ENCODE measurements at places on chromosomes 6 and 20.

- no peak for DNase-seq
Measured at GRCh38 chr6:157527471-157527907, 146.5 kb downstream of the ZDHHC14 start.

- DNase-seq, result no peak
Measured at GRCh38 chr6:97026298-97026697, 101.8 kb downstream of the KLHL32 start.

DNA sequence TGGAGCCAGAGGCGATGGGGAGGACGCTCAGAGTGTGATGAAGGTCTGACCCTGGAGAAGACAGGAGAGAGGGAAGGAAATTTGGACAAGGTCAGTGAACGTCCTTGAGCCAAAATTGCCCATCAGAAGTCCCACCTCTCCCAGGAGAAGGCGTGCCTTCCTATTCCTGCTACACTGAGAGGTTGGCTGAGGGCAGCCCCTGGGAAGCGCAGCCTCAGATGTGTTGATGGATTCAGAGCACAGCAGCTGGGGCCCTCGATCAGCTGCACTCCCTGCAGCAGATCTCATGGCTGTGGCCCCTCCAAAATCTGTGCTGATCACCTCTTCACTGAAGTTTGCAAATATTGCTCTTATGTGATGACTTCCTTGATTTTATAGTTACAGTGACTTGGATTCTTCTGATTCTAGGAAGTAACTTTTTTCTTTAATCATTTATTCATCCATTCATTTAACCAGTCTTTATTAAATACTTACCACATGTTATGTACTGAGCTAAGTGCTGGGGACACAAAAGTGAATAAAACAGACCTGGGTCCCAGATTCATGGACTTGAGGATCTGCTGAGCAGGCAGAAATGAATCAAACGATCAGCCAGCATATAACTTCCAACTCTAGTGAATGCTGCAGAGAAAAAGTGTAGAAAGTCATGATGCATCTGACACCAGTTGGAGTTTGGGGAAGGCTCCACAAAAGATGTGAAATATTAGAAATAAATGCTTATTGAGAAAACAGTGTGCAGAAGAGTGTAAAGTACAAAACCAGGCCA, 69.6 kb upstream of the ARMC2 start:
- DNase-seq, result no peak

GRCh38 chr6:137734005-137734874, 132.8 kb upstream of the TNFAIP3 start:
- no peak for DNase-seq

- peak; percentile 90 for DNase-seq
Measured at GRCh38 chr6:33692760-33693158, 18.7 kb downstream of the UQCC2 start.

GRCh38 chr6:143003676-143004075, 57.0 kb upstream of the AIG1 start:
- DNase-seq, result no peak

GRCh38 chr6:19925533-19925932, 88.4 kb downstream of the ID4 start:
- DNase-seq, result no peak

DNA sequence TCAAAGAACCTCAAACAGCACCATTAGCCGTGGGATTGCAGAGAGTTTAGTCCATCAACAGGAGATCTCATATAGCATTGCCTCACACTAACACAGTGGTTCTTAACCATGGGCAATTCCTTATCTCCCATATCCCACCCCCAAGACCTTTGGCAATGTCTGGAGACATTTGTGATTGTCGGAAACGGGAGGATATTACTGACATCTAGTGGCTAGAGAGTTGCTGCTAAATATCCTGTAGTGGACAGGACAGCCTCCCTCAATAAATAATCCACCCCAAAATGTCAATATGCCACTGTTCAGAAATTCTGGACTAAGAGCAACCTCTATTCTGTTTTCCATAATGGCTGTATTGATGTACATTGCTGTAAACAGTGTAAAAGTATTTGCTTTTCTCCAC, 210.1 kb upstream of the CCN2 start:
- no peak for DNase-seq

DNA sequence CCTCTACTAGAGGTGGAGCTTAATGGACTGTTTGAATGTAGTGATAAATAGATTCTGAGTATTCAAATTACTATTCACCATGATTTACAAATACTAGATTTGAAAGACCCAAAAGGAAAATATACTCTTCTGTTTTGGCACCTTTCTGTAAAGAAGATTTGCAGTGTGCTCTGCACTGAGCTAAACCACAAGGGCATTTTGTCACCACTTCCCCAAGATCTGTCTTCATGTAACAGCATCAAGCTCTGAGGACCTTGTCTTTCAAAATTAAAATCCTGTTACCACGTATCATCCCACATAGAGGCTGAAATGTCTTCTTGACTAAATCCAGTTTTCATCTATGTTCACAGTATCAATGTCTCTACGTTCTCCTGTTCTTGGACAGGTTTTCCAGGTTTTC, 3.3 kb upstream of the PGK2 start:
- no peak for DNase-seq

GRCh38 chr20:3313683-3314065, 74.7 kb upstream of the SLC4A11 start:
- DNase-seq, result no peak

- no peak for DNase-seq
Measured at GRCh38 chr6:125749865-125750691, 646 bp downstream of the HEY2 start.

GRCh38 chr6:56528412-56528841, 114.3 kb downstream of the DST start:
- no peak for DNase-seq

DNA sequence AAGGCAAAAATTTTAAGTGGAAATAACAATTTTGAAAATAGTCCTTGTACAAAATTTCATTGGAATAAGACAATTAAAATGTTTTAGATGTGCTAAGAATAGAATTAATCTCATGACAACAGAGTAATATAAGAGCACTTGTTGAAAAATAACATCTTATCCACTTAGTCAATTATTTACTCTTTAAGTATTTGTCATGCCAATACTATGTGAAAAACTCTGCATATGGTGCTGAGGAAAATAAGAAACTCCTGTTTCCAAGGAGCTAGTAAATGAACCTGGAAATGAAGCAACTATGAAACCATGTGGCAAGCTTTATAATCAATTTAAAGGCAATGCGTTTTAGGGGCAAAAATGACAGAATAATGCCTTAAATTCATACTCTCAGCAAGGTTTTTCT, 42.7 kb upstream of the HCRTR2 start:
- no peak for DNase-seq

GRCh38 chr6:48713612-48714011, 602.6 kb upstream of the PTCHD4 start:
- DNase-seq, result no peak

GRCh38 chr6:15284743-15285142, 38.9 kb downstream of the JARID2 start:
- no peak for DNase-seq

DNA sequence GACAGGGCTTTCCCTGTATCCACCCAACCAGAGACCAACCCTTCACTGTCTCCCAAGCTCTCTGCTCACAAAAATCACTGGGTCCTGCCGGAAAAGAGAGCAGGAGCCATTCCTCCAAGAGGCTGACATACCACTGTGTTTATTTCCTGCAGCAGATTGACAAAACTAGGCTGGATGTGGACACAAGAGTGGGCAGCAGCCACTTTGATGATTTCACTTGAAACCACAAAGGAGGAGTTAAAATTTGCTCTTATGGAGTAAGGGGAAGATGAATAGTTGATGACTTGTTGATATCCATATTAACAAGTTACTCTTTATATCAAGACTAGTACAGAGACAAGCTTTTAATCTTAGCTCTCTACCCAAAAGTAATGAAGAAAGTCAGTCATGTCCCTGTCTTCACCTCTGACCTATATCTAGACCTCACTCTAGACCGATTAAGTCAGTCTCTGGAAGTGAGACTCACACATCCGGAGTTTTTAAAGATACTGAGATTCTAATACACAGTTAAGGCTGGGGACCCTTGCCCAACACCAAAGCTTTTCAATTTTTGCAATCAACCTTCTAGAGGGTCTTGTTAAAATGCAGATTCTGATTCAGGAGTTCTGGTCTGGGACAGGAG, 73.8 kb downstream of the SCML4 start:
- no peak for DNase-seq

- DNase-seq, result no peak
Measured at GRCh38 chr6:146423452-146423851, 120.2 kb upstream of the RAB32 start.

GRCh38 chr6:24583463-24584381, 62.3 kb downstream of the KIAA0319 start:
- DNase-seq, result peak; percentile 78

- DNase-seq, result no peak
Measured at GRCh38 chr6:37826188-37826587, 6.7 kb downstream of the ZFAND3 start.

GRCh38 chr20:53826597-53827291, 233.1 kb upstream of the ZNF217 start:
- no peak for DNase-seq

DNA sequence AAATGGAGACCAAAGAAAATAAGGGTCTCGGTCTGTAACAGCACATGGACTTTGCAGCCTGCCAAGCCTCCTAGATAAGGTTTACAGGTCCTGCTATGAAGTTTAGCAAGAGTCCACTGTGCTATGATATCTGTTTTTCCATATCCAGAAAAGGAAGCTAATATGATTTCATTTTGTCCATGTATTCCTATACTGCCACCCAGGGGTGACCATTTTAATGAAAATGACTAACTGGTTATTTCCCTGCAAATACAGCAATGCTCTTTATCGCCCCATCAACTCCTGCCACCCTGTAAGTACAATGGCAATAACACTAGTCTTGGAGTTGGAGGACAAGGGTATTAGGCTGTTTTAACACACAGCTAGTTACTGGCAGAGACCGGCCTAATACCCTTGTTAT, 115.2 kb upstream of the GLP1R start:
- DNase-seq, result no peak

DNA sequence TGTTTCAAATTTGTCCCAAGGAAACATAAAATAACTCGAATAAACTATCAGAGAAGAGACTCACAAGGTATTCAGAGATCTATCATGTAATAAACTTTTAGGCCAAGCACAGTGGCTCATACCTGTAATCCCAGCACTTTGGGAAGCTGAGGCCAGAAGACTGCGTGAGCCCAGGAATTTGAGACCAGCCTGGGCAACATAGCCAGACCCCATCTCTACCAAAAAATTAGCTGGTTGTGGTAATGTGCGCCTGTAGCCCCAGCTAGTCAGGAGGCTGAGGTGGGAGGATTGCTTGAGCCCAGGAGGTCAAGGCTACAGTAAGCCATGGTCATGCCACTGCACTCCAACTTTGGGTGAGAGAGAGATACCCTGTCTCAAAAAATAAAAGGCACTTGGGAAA, 79.2 kb upstream of the GCM1 start:
- no peak for DNase-seq

GRCh38 chr20:18724077-18724476, 89.5 kb upstream of the SCP2D1 start:
- DNase-seq, result no peak

GRCh38 chr6:9702914-9703313, 712.0 kb downstream of the TFAP2A start:
- no peak for DNase-seq

- no peak for DNase-seq
Measured at GRCh38 chr6:226516-227073, 65.7 kb upstream of the DUSP22 start.

- DNase-seq, result no peak
Measured at GRCh38 chr6:2560917-2561698, 189.6 kb downstream of the MYLK4 start.

GRCh38 chr20:37749620-37750403, 56.0 kb downstream of the CTNNBL1 start:
- no peak for DNase-seq

DNA sequence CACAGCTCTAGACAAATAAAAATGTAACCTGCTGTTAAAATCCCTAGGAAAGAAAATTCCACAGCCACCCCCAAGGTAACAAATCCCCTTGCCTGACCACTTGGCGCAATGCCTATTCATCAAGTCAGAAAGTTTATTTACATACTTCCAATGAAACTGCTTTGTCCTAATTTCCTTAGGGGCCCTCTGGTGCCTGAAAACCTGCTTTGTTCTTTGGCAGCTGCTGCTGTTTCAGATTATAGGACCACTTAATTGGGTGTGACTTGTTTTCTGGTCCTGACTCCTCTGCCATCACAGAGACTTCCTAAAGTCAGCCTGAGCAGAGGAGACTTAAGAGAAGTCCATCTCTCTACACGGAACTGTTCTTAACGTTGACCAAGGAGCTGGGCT, 323.6 kb downstream of the UBE3D start:
- no peak for DNase-seq

GRCh38 chr20:49323622-49324238, 45.9 kb upstream of the ZNFX1 start:
- no peak for DNase-seq

- DNase-seq, result no peak
Measured at GRCh38 chr20:14355791-14356190, 18.4 kb upstream of the FLRT3 start.

DNA sequence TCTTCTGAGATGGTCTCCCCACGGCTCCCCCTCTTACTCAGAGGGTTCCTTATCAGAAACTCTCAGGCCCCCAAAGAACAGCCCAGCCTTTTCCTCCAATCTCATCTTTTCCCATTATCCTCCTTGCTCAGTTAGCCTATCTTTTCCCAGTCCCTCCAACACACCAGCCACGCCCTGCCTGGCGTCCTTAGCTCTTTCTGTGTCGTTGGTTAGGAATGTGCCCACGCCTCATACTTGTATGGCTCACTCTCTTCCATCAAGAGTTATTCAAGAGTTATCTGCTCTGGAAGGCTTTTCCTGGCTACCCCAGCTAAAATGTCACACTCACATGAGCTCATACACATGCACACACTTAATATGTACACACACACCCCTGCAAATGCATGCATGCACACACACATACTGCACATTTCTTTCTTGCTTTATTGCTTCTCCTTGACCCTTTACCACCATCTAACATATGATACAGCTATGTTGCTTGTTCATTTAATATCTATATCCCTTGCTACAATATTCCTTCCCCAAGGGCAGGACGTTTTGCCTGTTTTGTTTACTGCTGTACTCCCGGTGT, 37.6 kb downstream of the SLC2A10 start:
- DNase-seq, result no peak

DNA sequence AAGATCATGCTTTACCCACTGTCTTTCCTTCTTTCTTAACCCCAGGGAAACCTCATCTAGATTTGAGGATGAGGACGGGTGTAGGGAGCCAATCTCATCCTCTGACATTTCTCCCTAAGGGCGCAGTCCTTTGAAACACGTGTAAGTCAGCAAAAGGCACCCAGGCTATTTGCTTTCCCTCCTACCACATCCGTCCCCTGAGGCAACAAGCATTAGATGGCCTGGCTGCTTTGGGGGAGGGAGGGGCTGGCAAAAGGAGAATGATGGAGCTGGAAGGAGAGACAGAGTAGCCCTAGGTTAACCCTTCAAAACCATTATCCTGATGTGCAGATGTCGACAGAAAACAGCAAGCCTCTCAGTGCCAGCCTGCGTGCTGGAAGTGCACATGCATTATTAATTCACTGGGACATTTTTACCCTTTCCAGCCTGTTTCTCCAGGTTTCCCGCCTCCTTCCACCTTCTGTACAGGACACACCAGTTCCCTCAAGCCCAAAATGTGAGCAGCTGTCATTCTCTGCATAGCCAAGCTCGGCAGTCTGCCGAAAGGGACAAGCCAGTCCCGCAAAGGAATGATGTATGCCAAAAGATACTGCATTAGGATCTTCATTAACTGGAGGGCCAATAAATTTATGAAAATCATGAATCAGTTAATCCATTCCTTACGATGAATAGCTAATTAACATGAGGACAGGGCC, 547.2 kb downstream of the CD83 start:
- DNase-seq, result no peak

- no peak for DNase-seq
Measured at GRCh38 chr20:15642676-15643075, 930.6 kb downstream of the KIF16B start.

- no peak for DNase-seq
Measured at GRCh38 chr6:100229512-100229911, 235.2 kb downstream of the SIM1 start.
